Stimulated activated CD4-positive, alpha-beta T cell treated with anti-CD3 and anti-CD28 coated beads, Interleukin-4, amount 100 ng/mL, for 4 hours (primary cell): ENCODE measurements at places on chromosomes 3 and 15.
A peak's percentile ranks its signal among the peaks of the same experiment; 100 is the strongest.

- DNase-seq: no peak
Measured at GRCh38 chr15:61118885-61119284, 110.2 kb downstream of the RORA start.

DNA sequence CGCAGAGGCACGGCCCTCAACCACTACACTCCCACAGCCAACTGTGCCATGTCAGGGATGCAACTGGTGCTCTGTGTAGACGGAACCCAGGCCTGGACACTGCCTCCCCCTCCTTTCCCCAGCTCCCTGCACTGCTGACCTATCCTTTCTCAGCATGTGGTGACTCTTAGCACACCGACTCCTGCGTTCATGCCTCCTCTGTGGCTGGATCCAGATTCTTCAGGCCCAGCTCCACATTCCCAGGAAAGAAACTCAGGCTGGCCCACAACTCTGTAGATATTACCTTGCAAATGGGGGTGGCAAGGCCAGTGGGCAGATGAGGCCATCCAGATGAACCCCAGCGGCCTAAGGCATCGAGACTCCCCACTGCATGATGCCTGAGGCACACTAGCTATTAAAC, 272.7 kb downstream of the OCA2 start:
- no peak for DNase-seq

- DNase-seq: no peak
Measured at GRCh38 chr3:10623578-10624275, 118.3 kb upstream of the ATP2B2 start.

- DNase-seq: no peak
Measured at GRCh38 chr3:132974097-132974496, 64.1 kb upstream of the TMEM108 start.

DNA sequence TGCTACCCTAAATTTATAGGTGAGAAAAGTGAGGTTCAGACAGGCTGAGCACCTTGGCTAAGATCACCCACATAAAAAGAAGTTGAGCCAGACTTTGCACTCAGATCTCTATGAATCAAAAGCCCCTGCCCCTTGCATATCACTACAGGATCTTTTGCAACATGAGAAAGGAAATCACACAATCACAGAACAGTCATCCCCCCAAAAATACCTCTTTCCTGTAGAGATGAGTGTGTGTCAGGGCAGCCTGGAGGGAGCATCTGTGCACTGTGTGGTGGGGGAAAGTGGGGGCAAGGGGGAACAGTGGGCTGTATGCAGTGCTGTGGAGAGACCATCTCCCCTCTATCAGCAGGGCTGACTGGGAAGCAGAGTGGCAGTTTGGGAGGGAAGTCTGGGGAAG, 46.6 kb downstream of the EPHB3 start:
- DNase-seq: no peak

DNA sequence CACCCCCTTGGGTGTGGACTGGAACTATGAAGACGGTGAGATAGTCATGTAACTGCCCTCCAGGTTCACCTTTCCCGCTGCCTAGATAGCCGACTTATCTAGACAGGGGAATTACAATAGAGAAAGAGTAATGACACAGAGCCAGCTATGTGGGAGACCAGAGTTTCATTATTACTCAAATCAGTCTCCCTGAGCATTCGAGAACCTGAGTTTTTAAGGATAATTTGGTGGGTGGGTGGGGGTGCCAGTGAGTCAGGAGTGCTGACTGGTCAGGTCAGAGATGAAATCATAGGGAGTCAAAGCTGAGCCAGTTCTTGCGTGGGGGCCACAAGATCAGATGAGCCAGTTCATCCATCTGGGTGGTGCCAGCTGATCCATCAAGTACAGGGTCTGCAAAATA, 19.7 kb upstream of the DNAJC19 start:
- no peak for DNase-seq

DNA sequence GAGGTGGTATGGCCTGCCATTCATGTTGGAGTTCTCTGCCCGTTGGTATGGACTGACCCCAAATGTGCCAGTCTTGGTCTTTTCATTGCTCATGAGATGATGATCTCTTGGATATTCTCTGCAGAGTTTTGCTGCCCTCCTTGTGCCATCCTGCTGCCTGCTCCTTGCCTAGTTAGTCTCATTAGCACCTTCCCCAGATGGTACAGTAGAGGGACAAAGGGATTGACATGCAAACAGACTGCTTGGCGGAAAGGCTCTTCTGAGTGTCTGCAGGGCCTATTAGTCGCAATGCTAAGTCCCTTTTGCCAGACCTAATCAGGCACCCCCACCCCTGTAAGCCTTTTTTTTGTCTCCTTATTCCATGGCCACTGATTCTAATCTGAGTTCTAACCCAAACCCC, 90.6 kb downstream of the ARNT2 start:
- DNase-seq: no peak

- no peak for DNase-seq
Measured at GRCh38 chr15:80503319-80503952, 99.3 kb downstream of the ARNT2 start.

DNA sequence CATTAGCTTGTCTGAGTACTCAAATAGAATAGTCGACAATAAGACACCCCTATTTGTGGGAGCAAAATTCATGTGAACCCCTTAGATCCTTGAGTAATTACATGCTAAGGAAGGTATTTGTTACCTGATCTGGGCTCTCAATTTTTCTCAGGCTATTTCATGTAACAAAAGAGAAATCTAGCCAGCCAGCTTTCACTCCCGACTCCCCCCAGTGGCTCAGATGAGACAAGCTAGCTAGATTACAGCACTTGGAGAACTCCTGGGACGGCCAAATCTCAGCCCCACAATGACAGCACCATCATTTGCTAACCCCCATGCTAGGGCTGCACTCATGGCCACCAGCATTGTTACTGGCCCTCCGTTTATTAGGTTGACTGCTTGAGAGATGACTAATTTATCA, 41.3 kb downstream of the GLDN start:
- no peak for DNase-seq

DNA sequence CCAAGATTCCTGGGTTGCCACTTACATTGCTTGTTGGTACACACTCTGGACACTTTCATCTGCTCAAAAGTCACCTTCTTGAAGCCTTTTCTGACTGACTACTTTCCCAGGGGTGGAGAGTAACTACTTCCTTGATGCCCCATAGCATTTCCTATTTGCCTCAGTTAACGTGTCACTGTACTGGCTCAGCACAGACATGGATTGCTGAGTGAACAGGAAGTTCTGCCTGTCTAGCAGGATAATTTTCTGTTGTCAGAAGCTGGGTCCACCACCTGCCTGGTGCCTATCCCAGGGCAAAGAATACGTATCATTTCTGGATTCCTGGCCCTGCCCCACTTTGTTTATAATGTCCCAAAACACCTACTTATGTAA, 15.3 kb upstream of the ABHD17C start:
- DNase-seq: no peak

GRCh38 chr3:147846854-147847478, 437.8 kb downstream of the ZIC1 start:
- DNase-seq: no peak

- no peak for DNase-seq
Measured at GRCh38 chr15:40198355-40199085, 37.7 kb downstream of the BUB1B start.

DNA sequence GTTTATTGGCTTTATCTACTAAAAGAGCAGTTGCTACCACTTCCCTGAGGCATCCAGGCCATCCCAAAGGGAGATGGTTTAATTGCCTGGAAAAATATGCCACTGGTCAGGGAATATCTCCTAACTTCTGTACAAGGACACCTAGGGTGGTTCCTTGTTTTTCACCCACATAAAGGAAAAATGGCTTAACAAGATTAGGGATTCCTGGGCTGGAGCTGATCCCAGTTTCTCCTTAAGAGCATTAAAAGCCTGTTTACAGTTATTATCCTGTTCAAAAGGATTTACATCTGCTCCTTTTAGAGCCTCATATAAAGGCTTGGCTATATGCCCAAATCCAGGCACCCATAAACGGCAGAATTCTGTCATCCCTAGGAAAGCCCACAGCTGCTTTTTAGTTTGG, 70.2 kb upstream of the WNT7A start:
- no peak for DNase-seq

DNA sequence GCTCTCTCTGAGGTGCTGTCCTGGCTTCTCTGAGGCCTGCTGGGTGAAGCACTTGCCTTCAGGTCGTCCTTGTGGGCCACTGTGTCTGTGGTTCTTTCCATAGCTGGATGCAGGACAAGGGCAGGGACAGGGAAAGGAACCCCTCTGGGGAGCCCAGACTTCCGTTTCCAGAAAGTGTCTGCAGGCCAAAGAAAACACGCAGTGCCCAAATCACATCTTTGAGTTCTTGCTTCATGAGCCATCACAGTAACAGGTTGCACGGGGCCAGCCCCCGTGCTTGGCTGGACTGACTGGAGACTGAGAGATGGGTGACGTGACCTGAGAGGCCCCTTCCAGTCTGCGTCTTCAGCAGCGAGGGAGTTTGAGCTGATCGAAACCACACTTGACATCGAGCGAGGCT, 115.8 kb downstream of the GABRG3 start:
- no peak for DNase-seq

GRCh38 chr15:31397851-31398661, 71.4 kb downstream of the KLF13 start:
- DNase-seq: no peak

DNA sequence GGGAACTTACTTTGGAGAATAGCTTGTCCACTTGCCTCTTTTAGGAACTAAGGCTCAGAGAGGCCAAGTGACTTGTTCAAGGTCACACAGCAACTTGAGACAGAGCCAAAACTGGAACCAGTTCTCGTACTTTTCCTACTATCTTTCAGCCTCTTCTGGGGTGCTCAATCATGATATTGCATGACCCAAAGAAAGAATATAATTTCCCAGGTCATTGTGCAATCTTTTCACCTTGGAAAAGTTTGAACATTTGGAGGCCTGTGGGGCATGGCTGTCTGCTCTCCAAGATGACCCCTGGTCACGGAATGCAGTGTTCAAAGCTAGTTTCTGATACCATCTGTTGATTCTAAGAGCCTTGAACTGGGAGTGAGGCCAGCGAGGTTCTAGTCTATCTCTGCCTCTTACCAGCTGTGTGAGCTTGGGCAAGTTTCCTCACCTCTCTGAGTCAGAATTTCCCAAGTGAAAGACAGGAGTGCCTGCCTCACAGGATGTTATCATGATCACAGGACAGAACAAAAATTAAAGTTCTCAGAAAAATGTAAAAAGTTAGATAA, 89.7 kb downstream of the BDH1 start:
- DNase-seq: no peak

GRCh38 chr3:71641674-71642073, 58.1 kb upstream of the FOXP1 start:
- DNase-seq: no peak

GRCh38 chr3:150911771-150912170, 6.5 kb upstream of the MINDY4B start:
- DNase-seq: no peak

- DNase-seq: no peak
Measured at GRCh38 chr15:29616512-29616911, 205.8 kb downstream of the TJP1 start.

DNA sequence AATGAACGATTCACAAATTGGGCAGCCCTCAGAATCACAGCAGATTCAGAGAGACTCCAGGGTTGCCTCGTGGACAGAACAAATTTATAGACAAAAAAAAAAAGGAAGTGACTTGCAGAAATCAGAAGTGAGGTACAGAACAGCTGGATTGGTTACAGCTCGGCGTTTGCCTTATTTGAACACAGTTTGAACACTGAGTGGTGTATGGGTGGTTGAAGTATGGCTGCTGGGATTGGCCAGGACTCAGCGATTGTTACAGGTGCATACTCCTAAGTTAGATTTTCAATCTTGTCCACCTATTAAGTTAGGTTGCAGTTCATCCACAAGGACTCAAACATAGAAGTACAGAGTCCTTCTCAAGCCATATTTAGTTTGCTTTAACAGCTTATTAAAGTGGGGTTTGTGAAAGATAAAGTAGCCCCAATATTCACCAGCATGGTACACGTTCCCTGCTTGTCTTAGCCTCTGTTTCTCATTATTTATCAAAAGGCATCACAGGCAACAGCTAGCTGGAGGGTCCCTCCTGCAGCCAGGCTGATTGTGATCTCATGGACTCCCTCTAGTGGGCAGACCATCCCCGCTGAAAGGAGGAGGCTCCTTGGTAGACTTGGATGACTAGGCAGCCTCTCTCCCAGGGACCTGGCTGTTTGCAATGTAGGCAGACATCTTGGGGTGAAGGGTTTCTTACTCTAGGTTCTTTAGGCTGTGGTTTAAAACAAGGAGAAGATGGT, 17.6 kb upstream of the ALDH1L1 start:
- DNase-seq: peak; percentile 38

DNA sequence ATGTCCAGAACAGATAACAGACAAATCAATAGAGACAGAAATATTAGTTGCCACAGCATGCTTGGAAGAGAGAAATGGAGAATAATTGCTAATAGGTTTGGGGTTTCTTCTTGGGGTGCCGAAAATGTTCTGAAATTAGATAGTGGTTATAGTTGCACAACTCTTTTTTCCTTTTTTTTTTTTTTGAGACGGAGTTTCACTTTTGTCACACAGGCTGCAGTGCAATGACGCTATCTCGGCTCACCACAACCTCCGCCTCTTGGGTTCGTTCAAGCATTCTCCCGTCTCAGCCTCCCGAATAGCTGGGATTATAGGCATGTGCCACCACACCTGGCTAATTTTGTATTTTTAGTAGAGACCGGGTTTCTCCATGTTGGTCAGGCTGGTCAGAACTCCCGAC, 163.3 kb downstream of the PLCH1 start:
- DNase-seq: no peak

DNA sequence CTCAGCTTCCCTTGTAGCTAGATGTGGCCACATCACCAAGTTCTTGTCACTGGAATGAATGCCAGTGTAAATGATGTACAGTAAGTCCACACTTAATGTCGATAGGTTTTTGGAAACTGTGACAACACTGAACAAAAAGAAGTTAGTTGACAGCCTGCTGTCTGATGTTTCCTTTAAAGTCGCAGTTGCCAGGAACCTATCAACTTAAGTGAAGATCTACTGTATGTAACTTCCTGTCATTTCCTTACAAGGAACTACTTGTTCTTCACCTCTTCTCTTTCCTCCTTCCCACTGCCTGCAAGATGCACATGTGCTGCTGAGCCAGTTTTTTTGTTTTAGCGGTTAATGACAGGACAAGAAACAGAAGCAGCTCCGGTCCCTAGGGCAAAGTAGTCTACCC, 44.6 kb downstream of the HDGFL3 start:
- DNase-seq: no peak

GRCh38 chr3:142027735-142028134, 121.6 kb downstream of the TFDP2 start:
- peak; percentile 43 for DNase-seq

- DNase-seq: no peak
Measured at GRCh38 chr15:78977091-78977571, 32.3 kb upstream of the CTSH start.

- DNase-seq: no peak
Measured at GRCh38 chr15:60612400-60613048, 133.6 kb upstream of the ICE2 start.

- DNase-seq: peak; percentile 55
Measured at GRCh38 chr15:73982222-73982962, 9.7 kb downstream of the STOML1 start.

DNA sequence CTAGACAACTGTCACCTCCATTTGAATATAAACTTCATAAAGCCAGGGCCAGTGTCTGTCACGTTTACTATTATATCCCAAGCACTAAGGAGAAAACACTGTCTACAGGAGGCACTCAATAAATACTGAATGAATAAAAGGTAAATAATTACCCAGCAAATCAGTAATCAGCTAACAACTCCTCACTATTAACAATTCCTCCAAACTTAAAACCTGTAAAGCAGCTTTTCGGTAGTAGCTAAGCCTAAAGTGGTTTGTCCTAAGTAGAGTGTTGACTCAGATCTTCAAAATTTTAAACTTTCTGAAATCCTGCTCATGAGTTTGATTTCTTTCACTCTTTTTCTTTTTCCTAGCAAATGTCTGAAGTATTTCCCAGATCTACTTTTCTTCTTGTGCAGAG, 39.9 kb downstream of the C3orf80 start:
- DNase-seq: no peak

GRCh38 chr15:71291723-71292122, 176.5 kb downstream of the THSD4 start:
- DNase-seq: no peak
